Neural crest cell (in vitro differentiated cells): ENCODE measurements at places on chromosomes 2 and 18.
A peak's percentile ranks its signal among the peaks of the same experiment; 100 is the strongest.

GRCh38 chr2:75707901-75708300 is 2.8 kb downstream of the GCFC2 start:
- DNase-seq, result no peak

- DNase-seq, result no peak
These were observed 25.8 kb upstream of the TMEM182 start for GRCh38 chr2:102736110-102736409.

- no peak for DNase-seq
These were observed 616.0 kb downstream of the NUP35 start for GRCh38 chr2:183740241-183740640.

GRCh38 chr2:199603721-199604291 is 146.1 kb upstream of the SATB2 start:
- no peak for DNase-seq

DNA sequence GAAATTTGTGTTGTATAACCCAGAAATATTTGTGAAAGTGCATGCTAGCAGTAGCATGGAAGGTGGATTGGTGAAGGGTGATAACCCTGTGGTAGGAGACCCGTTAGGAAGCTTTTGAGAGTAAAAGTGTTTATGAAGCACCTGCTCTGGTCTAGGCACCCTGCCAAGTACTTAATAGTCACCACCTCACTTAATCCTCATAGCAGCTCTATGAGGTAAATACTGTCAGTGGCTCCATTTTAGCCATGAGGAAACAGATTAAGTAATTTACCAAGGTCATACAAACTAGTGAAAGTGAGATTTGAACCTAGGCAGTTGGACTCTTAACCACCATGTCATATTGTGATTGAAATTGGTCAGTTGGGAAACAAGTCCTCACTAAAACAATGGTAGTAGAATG is 66.8 kb downstream of the TET3 start:
- no peak for DNase-seq

GRCh38 chr2:25276569-25277465 is 64.9 kb downstream of the DNMT3A start:
- DNase-seq, result peak; percentile 70

- no peak for DNase-seq
These were observed 6.7 kb upstream of the RBM45 start for GRCh38 chr2:178105566-178105965.

- no peak for DNase-seq
These were observed 391.9 kb upstream of the RAB6C start for GRCh38 chr2:129587426-129588064.

- DNase-seq, result no peak
These were observed 65.3 kb upstream of the OTOS start for GRCh38 chr2:240205772-240206171.

DNA sequence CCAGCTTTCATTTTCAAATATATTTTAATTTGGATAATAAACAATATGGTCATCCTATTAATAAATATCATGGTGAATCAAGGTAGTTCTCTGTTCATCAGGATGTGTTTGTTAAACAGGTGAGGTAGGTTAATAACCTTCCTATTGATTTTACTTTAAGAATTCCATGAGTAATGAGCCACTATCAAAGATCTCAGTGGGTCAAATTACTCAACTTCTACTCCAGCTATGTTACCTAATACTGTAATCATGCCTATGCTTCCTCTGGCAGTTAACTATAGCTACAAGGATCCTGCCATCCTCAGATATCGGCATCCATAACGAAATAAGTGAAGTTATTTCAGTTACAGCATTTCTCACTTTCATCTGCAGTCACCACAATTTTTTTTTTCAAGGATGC is 289.6 kb upstream of the SLC8A1 start:
- DNase-seq, result no peak

GRCh38 chr2:160207804-160208654 is 8.0 kb upstream of the ITGB6 start:
- no peak for DNase-seq

DNA sequence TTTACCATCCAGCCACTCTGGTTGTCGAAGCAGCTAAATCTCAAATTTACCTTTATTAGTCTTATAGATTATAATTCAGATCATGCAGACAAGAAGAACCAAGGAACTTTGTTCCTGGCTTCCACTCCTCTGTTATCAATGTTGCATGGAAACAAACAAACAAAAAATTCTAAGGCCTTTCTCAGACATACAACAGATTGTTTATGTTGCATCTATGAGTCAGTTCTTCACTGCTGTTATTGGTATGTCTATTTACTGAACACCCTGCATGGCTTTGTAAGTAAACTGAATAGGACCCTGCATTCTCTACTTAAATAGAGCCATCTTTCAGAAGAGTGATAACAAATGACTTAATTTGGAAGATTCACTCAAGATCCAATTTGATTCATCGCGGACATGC is 1.6 kb upstream of the ANKRD44 start:
- DNase-seq, result no peak
